ENCODE measurements at places on chromosomes 7 and 10.

- no peak for DNase-seq
Measured at GRCh38 chr7:19698331-19698730, 10.5 kb downstream of the POLR1F start.

DNA sequence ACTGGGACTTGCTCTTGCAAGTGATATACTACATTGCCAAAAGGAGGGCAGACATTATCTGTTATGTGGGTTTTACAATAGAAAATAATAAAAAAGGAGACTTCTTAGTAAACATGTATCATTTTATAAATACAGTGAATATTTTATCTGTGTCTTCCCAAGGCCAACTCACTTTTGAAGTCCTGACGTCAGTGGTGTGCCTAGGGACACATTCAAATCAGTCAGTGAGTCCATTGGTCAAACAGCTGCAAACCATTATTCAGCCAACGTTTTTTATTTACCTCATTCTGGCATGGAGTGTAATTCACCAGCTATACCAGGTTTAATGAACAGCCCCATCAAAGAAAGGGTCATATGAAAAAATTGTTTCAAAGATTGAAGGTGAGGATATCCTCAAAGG lies 263.7 kb downstream of the IPMK start:
- DNase-seq, result no peak

GRCh38 chr7:48074204-48074654 lies 14.8 kb upstream of the UPP1 start:
- DNase-seq, result no peak

- DNase-seq, result no peak
Measured at GRCh38 chr10:33965795-33966581, 631.5 kb upstream of the NRP1 start.

DNA sequence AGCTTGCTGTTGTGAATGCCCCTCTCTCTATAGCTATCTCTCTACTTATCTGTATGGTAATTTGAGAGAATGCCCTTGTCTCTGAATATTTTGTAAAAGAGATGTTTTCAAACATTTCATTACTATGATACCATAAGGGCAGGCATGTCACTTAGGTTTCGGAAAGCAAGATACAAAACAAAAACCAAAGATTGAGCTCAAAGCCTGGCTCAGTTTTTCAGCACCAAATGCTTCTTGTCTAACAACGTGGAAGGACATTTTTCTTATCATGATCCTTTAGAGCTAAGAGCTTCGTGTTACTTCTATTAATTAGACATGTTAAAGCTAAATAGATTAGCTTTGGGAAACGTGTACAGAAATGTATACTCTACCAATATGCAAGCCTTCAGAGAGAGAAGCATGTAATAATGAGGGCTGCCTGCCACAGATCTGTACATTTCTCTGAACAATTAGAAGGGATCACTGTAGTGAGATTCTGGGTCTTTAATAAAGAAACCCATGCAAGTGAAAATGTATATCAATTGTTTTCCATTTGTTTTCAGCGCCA lies 148.9 kb downstream of the ARID5B start:
- no peak for DNase-seq

DNA sequence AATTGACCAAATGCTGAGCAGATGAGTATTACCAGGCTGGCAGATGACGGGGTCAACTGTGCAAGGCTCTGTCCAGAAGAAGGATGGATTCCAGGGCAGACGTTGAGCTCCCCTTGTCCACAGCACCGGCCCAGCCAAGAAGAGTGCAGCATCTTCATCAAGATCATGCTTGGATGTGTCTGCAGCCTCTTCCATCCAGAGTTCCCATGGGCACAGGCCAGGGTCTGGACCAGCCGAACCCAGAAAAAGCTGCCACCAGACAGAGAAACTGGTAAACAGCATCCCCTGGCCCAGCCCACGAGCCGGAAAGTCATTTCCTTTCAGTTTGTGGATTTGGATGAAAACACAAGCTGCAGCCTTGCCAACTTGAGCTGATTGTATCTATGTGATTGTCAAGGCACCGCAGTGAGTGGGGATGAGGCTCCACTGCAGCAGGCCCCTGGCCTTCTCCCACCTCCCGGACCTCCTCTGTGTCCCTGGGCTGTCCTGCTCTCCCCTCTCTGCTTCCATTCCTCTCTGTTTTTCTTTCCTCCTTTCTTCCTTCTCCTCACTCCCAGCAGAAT lies 321.8 kb downstream of the TCERG1L start:
- no peak for DNase-seq

DNA sequence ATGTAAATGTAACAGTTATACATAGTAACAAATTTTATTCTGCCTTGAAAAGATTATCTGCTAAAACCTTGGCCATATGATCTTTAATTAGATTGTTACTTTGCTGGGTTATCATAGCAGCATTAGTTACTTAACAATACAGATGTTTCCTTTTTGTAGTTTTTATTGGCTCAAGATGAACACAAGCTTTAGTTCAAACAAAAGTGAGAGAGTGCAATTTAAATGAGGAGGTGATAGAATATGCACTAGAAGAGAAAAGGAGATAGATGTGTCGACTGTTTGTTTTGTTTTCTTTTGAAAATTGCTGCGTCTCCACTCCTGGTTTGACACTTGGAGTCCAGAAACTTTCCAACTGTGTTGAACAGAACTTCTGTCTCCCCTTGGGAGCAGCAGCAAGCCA lies 91.4 kb upstream of the CAV2 start:
- DNase-seq, result no peak
